ENCODE measurements at places on chromosomes 4 and X. TPM values are rescaled to one million over a fixed set of nuclear protein-coding genes. Genes with fewer than 3 reads are reported as not detected.

DNA sequence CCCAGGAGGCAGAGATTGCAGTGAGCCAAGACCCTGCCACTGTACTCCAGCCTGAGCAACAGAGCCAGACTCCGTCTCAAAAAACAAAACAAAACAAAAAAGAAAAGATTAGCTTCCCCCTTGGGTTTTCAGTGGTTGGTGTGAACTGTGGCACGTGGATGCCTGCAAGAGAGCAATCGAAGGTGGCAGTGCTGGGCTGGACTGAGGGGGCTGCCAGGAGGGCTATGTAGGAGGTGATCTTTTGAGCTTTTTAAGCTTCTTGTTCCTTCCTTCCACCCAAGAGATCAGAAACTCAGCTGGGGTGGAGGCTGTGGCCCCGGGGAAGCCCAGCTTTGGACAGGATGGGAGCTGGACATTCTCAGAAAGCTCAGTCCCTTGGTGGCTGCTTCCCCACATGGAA lies 49.6 kb downstream of the PRPS1 start:
- DNase-seq = no peak

DNA sequence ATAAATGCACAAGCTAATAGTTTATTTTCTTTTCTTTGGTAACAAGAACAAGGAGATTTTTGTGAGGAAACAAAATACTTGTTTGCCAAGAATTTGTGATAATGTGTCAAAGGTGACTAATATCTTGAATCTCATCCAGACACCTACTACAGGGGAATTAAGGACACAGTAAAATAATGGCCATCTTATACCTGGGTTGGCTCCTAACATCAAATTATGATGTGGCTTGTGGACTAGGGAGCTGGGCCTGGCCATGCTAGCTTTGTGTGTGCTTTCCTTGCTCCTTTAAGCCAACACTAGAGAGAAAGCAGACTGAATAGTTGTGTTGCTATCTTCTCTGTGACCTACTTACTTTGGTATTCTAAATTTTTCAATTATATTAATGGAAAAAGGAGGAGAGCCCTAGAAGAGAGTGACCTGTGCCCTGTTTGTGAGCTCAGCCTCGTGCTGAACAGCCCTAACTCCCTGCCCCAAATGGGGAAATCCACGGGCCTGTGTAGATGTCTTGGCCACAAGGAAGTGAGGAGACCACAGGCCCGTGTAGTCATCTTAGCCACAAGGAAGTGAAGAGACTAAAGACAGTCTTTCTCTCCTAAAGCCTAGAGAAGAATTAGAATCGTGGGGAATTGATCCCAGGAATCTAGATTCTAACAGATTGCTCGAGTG lies 23.3 kb downstream of the ARHGAP24 start:
- peak; percentile 81 for DNase-seq

DNA sequence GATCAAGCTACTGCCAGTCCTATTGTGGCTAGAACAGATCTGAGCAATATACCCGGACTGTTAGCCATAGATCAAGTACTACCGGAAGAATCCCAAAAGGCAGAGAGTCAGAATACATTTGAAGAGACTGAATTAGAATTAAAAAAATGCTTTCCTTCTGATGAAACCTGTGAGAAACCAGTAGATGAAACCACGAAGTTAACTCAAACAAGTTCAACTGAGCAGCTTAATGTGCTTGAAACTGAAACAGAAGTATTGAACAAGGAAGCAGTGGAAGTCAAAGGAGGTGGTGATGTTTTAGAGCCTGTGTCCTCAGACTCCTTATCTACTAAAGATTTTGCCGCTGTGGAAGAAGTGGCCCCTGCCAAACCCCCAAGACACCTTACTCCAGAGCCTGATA lies 46.8 kb downstream of the WDR44 start:
- no peak for DNase-seq

DNA sequence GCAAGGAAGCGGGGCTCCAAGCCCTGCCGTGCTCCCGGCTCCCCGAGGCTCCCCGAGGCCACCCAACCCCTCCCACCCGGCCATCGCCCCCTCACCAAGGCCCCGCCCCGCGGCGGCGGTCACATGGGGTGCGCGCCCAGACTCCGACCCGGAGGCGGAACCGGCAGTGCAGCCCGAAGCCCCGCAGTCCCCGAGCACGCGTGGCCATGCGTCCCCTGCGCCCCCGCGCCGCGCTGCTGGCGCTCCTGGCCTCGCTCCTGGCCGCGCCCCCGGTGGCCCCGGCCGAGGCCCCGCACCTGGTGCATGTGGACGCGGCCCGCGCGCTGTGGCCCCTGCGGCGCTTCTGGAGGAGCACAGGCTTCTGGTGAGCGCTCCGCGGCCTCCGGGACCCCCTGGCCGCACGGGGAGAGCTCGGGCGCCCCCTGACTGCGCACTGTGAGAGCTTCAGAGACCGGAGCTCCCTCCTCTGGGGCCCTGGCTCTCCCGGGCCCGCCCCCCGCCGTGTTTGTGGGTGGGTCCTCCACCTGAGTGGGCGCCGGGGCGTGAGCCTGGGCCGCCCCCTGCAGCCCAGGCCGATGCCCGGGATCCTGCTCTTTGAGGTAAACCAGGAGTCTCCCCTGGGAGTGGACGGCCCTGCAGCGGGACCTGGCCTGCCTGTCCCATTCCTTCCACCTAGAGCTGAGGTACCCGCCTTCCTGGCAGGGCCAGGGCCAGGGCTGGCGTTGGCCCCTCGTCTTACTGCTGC lies at the start of gene IDUA:
IDUA (plus strand) TSS at position 166 of the 745 bp plus-strand sequence; CDS start at position 207, 41 bp downstream.
- DNase-seq = peak; percentile 58

Gene MAGIX
- 1.9 TPM for total RNA-seq

Gene NRK
- total RNA-seq = not detected
